T47D (cell line): ENCODE measurements at places on chromosomes 5 and 9.

DNA sequence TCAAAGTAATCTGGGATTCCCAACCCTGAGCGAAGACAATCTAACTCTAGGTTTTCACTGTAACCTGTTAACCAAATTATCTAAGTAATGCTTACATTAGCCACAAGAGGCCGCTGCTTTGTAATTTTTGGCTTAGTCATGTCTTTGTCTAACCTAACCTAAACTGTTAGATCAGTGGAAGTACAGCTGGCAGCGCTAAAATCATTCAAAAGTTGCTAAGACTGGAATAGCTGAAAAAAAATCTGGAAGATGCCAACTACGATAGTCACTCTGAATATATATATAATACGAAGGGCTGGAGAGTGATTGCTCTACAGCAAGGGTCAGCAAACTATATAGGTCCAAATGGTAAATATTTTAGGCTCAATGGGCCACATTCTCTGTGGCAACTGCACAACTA is 60.2 kb downstream of the FBXO38 start:
- DNase-seq, result peak; percentile 49

GRCh38 chr5:135053278-135053677 is 19.2 kb upstream of the PITX1 start:
- no peak for DNase-seq

- no peak for DNase-seq
Observed at GRCh38 chr5:122405751-122406150, 93.7 kb downstream of the SNCAIP start.

DNA sequence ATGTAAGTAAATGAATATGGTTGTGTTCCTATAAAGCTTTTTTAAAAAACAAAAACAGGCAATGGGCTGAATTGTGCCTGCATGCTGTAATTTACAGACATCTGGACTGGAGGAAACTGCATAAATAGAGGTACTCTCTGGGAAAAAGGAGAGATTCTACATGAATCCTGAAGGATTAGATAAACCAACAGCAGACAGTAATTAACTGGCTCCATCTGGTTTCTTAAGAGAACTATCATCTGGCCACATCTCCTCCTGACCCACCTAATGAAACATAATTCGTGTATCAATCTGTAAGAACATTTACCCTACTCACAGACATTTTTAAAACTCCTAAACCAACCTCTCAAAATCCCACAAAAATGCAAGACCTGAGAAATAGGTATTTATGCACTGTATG is 528.1 kb upstream of the ST8SIA4 start:
- no peak for DNase-seq

GRCh38 chr9:104082168-104082567 is 11.9 kb upstream of the SMC2 start:
- no peak for DNase-seq

DNA sequence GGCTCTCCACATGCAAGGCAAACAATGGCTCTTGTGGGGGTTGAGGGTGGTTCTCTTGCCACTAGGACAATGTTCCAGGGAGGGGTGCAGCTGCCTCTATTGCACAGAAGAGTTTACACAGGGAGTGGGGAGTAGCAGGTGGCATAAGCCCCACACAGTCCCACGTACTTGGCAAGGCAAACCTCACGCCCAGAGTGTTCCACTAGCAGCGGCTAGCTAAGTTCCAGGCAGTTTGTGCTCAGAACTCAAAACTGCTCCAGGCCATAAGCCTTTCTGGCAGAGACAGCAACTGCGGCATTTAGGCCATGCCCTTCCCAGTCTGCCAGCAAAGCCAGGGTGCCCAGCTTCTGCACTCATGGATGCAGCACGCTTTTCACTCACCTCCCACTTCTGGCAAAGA is 29.0 kb upstream of the BTNL3 start:
- DNase-seq, result no peak

- peak; percentile 48 for DNase-seq
Observed at GRCh38 chr9:112443200-112443599, 43.4 kb upstream of the KIAA1958 start.

DNA sequence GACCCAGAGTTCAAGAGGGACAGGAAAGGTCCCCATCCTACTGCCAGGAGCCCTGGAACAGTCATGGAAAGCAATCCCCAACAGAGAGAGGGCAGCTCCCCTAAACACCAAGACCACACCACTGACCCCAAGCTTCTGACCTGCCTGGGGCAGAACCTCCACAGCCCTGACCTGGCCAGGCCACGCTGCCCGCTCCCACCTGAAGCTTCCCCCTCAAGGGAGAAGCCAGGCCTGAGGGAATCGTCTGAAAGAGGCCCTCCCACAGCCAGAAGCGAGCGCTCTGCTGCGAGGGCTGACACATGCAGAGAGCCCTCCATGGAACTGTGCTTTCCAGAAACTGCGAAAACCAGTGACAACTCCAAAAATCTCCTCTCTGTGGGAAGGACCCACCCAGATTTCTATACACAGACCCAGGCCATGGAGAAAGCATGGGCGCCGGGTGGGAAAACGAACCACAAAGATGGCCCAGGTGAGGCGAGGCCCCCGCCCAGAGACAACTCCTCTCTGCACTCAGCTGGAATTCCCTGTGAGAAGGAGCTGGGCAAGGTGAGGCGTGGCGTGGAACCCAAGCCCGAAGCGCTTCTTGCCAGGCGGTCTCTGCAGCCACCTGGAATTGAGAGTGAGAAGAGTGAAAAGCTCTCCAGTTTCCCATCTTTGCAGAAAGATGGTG is 31.6 kb downstream of the CD180 start:
- DNase-seq, result no peak

- no peak for DNase-seq
Observed at GRCh38 chr9:72424131-72424530, 59.1 kb upstream of the ZFAND5 start.

- no peak for DNase-seq
Observed at GRCh38 chr9:124419832-124420489, 4.7 kb upstream of the PSMB7 start.

GRCh38 chr5:169299191-169299662 is 1.7 kb downstream of the SLIT3 start:
- no peak for DNase-seq

GRCh38 chr5:22542340-22542739 is 310.8 kb downstream of the CDH12 start:
- DNase-seq, result no peak

- DNase-seq, result no peak
Observed at GRCh38 chr9:19788614-19789271, at the start of gene SLC24A2. TSS of gene SLC24A2 (minus strand) at chr9:19789037.

GRCh38 chr5:179973391-179973790 is 65.7 kb upstream of the TBC1D9B start:
- no peak for DNase-seq
